Stimulated activated CD4-positive, alpha-beta T cell treated with anti-CD3 and anti-CD28 coated beads, Interleukin-15, amount 100 ng/mL, for 1 hour (primary cell): ENCODE measurements at places on chromosomes 3 and 15.

DNA sequence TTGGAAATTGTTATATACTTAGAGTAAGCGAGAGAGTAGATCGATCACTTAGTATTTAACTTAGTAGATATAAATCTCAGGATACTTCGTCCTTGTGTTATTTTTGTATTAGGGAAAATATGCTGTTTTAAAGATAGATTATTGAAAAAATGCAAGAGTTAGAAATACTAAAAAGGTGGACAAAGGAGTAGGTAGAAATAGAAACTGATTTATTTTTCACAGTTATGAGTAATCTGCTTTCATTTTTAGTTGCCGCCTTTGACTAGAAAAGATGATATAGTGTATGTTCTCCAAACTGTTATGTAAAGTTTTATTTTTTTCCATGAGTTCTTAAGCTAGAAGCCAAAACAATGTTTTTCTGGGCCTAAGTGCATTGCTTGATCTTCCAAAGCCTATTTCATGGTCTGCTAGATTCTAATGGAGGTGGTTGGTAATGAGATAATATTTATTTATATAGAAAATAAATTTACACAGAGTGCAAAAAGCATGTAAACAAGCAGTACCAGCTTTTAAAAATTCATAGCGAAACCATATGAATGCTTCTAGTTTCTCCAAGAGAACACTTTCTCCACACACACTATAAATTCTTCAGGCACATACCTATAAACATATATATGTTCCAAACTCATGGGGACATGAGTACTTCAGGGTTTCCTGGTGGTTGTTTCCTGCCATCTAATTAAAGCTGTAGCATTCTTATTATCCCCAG is 61.1 kb downstream of the DIPK2A start:
- DNase-seq, result no peak

- no peak for DNase-seq
Measured at GRCh38 chr3:168088106-168088720, 7.5 kb downstream of the GOLIM4 start.

DNA sequence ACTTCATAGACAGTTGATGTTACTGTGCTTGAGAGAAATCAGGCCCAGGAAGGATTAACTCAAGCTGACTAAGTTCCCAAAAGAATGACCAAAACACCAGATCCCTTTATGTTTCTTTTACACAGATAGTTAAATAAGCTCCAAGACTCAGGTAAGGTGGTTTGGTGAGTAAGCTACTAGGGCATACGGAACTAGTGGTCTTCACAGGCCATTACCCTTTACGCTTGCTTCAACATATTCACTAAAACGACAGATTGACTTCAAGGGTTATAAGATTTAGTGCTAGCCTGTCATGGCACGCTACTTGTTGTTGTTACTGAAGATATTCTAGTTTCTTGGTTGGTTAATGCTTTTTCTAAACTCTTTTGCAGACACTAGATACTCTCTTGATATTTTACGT is 369.3 kb downstream of the LPP start:
- DNase-seq, result no peak

GRCh38 chr15:49169880-49170597 is at the start of gene GALK2:
Gene GALK2 (plus strand): TSS chr15:49170247. CDS start chr15:49170323, 76 bp downstream.
- peak; percentile 60 for DNase-seq

DNA sequence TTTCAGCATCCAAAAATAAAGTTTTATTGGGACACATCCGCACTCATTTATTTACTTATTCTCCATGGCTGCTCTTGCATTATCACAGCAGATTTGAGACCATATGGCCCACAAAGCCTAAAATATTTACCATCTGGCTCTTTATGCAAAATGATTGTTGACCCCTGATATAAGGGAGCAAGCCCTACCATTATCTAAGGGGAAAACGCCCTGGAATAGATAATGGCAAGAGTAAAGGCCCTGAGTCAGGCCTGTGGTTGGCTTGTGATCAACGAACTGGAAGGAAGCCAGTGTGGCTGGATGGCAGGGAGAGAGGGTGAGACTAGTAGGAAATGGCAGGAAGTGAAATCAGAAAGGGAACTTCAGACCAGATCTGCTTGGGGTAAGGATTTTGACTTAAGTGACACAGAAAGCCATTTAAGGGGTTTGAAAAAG is 24.6 kb upstream of the DMXL2 start:
- no peak for DNase-seq

DNA sequence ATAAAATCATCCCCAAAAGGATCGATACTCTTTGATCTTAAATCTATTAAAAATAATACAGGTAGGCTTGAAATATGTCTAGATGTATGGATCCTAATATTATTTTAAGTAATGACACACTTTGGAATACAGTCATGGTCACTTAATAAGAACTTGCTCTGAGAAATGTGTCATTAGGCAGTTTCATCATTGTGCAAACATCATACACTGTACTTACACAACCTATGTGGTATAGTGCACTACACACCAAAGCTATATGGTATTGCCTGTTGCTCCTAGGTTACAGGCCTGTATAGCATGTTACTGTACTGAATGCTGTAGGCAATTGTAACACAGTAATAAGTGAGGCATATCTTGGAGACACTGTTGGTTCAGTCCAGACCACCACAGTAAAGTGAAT is 307.1 kb downstream of the RAP2B start:
- DNase-seq, result no peak

DNA sequence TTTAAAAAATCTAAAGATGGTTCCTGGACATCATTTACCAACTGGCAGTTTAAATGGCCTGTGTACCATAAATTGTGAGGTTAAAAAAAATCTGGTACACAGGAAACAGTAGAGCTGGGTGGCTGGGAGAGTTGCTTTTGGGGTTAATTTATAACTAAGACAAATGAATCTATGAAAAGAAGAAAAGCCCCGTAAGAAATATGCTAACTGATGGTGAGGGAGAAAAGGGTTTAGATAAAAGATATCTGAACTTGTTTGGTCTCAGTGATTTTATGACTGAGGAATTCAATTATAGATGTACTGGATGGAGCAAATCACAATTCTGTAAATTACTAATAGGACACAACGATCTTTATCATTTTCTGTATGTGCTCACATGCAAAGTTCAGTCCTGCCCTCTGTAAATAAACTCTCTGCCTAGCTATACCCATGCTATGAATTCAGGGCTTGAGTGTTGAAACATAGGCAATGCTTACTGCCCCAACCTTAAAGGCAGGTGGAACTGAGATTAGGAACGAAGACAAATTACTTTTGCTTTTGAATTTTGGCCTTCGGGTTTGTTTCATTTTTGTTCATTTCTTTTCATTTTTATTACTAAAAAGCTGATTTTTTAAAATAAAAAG is 28.0 kb downstream of the PPARG start:
- no peak for DNase-seq

DNA sequence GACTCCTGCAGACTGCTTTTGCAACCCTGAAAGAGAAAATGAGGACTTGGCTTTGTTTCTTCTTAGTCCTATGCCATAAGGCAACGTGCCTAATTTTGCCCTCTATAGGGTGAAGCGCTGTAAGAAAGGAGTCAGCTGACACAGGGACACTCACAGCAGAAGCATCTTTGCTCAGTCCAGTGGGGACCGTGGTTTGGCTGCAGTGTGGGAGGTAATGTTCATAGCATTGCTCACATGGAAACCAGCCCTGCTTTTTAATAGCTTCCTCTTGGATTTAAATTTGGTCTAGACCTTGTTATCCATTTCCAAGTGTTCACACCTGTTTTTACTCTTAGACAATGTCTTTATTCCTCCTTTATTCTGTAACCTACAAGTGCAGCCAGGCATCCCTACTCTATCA is 1032.1 kb downstream of the NTRK3 start:
- no peak for DNase-seq

GRCh38 chr15:38671675-38672254 is 107.2 kb upstream of the RASGRP1 start:
- no peak for DNase-seq

DNA sequence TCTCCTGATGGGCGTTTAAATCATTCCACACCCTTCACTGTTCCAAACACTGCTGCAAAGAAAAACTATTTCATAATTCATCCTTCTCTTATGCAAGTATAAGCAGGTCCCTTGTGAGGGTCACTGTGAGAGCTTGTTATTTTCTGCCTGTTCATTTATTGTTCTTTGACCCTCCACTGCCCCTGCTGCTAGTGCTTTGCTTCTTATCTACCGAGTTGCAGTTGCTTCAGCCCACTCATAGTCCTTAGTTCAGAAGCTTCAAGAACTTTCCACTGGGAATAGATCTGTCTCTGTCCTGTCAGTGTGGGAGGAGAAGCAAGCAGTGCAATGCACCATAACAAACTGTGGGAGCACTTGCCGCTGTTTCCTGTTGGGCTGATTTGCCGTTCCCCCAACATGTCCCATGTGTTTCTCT is 39.8 kb downstream of the RIOX2 start:
- no peak for DNase-seq

- no peak for DNase-seq
Measured at GRCh38 chr3:128577711-128578110, 72.9 kb downstream of the RPN1 start.

DNA sequence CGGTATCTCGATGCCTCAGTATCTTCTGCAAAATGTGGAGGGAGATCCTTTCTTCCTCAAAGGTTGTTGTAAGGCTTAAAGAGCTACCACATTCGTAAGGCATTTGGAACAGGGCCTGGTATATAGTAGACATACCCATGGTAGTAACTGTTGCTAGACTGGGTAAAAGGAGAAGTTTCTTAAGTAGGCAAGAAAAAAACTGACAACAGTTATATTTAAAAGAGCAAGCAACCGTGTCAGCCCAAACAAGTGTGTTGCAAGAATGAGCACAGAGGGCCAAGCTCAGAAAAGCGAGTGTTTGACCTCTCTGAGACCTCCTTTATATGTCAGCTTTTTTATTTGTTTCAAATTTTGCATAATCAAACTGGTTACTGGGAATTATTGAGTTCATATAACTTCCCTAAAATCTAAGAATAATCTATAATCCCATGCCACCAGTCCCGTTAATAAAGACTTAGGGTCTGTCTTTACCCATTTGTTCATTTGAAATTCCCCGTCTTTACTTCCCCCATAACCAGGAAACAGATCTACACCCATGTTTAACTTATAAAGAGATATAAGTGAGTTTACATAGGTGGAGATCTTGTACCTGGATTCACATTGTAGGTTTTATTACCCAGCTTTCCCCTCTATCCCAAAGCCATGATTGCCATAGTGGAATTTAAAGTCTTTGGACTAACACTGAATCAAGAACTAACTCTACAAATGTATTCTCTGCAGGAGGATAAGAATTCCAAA is 7.3 kb downstream of the B3GNT5 start:
- DNase-seq, result no peak

DNA sequence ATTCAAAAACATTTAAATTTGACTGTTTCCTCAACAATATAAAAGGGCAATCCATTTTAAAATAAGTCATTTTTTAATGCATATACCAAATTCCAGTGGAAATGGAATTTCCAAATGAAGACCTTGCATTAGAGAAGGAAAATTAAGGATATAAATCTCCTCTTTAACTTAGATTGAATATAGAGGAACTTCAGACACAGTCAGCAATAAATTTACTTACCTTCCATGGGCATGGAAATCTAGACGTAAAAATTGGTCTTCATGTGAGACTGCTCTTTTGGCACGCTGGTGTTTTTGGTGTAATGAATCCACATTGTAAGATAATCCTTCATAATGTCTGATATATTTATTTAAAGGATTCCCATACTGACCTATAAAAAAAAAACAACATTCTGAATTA is 32.1 kb downstream of the ADAM10 start:
- DNase-seq, result no peak

DNA sequence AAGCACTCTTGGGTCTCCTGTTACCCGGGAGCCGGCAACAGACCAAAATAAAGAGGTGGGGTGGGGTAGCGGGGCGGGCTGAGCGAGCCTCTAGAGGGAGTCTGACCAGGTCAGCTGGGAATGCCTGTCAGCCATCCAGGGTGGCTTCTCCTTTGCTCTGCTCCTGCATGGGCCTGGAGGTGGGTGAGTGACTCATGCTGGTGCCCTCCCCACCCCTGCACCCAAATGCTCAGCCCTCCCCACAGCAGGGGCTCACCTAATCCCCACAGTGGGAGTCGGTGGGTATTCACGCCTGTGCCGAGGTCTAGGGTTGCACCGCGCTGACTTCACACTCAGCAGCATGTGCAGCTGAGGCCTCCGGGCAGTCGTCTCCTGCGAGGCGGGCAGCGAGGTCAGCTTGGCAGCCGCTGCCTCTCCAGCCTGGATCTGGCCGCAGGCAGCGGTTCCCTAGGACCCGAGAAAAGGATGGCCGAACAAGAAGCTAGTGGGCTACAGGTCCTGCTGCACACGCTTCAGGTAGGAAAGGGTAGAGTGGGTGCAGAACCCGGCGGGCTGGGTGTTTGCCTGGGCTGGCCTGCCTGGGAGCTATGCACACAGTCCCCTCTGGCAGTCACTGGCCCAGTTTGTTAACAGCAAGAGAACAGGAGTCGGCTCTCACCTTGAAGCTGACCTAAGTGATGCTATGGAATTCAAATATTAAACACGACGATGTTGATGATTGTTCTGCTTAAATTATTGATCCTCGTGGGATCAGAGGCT is at the start of gene AGBL1:
Gene AGBL1, plus strand, starts transcription at position 364 of the 759 bp plus-strand sequence.
- no peak for DNase-seq

DNA sequence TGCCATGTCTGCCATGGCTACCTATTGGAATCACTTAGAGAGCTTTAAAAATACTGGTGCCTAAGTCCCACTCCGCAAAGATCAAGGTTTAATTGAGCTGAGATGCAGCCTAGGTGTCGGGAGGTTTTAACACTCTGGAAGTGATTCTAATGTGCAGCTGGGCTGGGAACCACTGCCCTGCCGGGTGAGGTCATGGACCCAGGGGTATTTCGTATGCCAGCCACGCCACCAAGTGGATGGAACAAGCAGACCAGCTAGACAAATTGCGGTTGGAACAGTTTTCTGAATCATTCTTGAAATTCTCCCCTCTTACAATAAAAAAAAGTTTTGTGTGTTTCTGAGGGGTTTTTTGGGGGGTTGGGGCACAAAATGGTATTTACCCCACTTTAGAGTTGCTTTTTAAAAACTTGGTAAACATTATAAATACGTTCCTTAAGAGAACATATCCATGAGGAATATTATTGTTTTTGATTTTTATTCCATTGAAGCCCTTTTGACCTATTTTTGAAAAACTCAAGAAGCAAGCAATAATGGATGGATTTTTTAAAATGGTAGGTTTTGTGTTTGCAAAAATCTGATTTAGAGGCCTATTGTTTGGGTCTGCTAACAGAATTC is 66.2 kb upstream of the CSTA start:
- DNase-seq, result no peak

GRCh38 chr3:50542177-50543034 is 25.1 kb downstream of the C3orf18 start:
- peak; percentile 31 for DNase-seq

DNA sequence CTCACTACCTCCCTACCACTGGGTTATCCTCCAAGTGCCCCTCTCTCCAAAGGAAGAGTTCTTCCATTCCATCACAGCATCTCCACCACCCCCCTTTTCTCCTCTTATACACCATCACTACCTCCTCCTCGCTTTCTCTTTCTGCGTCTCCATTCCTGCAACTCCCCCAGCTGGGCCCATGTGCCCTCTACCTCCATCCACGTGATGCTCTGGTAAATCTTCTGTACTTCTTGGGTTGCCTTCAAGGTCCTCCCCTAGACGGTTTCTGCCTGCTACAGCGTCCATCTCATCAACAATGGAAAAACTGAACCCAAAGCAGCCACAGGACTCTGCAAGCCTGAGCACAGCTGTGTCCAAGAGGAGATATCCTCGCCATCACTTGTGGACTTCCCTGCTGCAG is 129.5 kb upstream of the SLCO3A1 start:
- DNase-seq, result no peak

GRCh38 chr15:101178931-101179330 is 72.9 kb downstream of the CHSY1 start:
- no peak for DNase-seq
